ENCODE measurements at places on chromosomes 11 and 22.

DNA sequence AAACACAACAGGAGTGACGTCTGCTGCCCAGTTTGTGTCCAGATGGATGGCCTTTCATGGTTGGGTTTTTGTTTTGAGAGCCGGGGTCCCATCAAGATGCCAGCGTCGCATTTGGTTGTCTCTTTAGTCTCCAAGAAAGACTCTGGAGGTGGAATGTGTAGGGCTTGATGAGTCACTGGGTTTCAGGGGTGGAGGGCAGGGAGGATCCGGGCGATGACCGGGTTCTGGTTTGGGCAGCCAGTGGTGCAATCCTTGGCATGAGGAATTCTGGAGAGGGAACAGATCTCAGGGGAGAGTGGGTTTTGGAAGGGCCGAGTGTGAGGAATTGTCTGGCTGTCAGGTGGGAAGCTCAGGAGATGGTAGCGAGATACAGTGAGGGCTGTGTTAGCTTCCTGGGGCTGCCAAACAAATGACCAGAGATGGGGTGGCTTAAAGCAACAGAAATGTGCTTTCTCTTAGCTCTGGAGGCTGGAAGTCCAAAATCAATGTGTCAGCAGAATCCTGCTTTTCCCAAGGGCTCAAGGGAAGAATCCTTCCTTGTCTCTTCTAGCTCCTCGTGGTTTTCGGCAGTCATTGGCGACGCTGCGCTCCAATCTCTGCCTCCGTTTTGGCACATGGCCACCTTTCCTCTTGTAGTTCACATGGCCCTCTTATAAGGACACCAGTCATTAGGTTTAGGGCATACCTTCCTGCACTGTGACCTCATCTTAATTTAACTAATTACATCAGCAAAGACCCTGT is 26.4 kb upstream of the PPFIA1 start:
- DNase-seq: no peak

- no peak for DNase-seq
Measured at GRCh38 chr11:133082453-133082781, 449.9 kb downstream of the OPCML start.

DNA sequence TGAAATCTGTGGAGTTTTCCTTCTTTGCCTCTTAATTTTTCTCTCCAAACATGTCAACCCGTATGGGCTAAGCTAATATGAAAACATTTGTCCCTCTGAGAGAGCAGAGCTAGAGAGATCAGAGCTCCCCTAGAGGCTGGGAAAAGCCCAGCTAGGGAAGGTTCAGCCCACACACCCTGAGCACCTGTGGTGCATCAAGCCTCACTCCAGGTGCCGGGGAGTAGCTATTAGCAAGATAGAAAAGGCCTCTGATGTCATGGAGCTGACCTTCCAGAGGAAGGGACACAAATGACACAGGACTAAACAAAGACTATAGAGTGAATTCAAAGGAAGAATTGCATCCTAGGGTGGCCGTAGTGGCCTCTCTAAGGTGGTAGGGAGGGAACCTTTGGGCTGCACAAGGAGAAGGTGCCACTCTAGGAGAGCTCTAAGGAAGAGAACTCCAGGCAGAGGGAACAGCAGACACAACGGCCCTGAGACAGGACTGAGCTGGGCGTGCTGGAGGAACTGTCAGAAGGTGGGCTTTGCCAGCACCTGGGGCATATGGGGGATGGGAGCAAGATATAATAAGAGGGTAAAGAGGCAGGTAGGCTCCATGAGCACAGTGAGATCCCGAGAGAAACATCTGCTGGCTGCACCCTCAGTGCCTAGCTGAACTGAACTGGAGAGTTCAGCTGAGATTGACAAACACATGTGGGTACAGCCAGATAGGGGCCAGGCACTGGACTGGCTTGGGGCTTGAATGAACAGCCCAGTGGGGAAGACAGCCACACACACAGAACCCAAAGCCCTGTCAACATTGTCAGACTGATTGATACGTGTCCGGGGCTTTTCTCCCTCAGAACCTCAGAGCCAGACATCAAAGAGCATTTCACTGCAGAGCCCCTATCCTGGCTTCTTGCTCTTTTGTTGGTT is 65.5 kb upstream of the DRD2 start:
- DNase-seq: no peak

GRCh38 chr11:17076517-17077239 is 789 bp downstream of the RPS13 start:
- DNase-seq: no peak

DNA sequence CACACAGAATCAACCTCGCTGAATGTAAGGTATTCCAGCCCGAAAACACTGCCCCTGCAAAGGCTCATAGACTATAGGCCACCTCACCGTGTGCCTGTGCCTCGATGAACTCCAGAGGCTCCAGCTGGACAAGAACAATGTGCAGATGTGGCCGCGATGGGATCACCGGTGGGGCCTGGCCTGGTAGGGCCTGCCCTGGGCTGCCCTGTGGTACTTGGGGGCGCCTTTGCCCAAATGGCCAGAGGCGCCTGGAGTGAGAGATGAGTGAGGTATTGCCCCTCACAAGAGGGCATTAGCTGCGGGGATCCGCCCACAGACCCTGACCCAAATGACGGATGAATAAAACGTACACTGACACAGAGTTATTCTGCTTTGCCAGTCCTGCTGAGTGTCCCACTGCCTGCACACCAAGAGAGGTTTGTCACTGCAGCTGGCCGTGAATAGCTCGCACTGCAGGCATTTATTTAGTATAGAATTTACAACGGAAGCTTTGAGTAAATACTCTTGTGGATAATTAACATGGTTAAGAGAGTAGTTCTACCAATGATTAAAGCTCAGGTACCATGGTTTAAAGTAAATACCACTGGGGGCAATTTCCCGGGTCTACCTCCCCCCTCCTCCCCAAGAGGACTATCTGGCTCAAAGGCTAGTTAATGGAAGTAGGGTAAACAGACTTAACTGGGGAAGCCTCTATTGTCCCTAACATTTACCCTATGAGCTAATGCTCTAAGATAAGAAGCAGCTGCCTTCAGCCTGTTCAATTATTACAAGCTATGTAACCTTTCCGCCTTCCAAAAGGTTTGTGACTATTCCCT is 101.1 kb upstream of the IGLL5 start:
- no peak for DNase-seq

- no peak for DNase-seq
Measured at GRCh38 chr11:81331611-81332235, 1401.9 kb downstream of the FAM181B start.

GRCh38 chr11:46520971-46521745 is 72.7 kb downstream of the AMBRA1 start:
- DNase-seq: no peak

- no peak for DNase-seq
Measured at GRCh38 chr11:116044941-116045340, 540.7 kb upstream of the CADM1 start.

DNA sequence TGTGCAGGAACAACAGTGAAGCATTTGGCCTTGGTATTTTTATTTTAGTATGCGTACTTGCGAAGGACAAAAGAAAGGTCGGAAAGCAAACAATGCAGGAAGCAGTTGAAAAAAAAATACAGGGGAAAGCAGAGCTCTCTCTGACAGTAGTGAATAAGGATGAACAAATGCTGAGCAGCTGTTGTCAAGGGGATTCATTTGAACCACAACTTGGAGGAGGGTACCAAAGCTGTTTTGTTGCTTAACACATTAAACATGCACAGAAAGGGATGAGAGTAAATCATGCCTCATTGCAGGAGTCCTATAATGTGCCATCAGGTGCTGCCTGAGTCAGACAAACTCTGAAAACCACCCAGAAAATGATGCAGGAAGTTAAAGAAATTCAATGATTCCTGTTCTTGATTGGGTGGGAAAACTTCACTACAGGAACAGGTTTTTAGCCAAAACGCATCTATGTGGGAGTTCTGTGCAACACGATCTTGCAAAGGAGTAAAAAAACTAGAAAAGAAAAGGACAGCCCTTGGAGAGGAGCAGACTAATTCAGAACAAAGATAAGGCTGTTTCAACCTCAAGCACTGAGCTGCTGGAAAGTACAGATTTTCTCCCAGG is 2113.5 kb downstream of the LRRC4C start:
- no peak for DNase-seq

GRCh38 chr22:23276656-23277582 is 96.6 kb downstream of the BCR start:
- no peak for DNase-seq

GRCh38 chr11:103928040-103928801 is 108.2 kb upstream of the DDI1 start:
- DNase-seq: no peak

DNA sequence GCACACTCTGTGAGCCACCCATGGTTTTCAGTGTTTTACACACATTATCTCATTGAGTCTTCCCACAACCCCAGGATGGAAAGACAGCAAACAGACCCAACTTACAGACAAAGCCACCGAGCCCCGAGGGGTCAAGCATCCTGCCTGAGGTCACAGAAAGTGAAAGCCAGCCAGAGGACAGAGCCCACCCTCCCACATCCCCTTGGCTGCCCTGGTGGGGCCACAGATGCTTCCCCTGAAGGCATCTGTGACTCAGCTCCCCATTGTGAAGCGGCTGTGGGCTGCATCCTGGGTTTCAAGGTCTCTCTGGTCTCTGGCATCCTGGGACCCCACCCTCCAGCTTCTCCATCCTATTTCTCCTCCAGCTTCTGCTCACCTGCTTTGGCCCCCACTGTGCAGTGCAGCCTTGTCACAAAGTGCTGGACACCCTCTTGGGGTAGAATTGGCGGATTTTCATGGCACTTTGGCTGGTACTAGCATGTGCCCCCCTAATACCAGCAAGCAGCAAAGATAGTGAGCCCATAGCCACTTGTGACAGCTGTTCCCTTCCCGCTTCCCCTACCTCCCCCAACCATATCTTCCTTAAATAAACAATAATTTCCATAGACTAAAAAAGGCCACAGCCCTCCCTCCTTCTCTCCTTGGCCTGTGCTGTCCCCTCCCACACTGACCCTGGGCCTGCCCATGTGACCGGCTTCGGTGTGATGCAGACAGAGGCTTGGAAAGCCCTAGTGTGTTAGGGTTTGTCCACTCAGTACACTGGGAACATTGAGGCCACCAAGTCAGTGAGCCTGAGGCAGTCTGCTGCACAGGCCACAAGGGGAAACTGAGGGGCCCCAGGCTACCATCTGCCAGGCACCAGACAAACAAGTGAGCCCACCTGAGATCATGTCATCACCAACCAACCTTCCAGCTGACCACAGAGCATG is 53.9 kb upstream of the SHISAL1 start:
- DNase-seq: no peak

DNA sequence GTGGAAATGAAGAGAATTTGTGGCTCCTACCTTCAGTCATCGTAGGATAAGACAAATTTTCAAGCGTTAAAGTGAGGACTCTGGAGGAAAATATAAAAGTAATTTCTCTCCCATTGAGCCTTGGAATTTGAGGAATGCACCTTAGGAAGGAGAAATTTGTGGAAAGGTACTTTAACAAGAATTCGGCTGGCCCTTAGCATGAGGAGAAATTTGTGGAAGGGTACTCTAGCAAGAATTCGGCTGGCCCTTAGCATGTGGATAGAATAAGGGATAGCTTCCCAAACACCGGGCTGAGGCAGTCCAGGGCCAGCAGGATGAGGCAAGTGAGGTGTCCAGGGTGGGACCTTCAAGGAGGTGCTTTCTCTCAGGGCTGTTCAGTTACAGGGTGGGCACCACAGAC is 33.2 kb upstream of the FAR1 start:
- DNase-seq: no peak

DNA sequence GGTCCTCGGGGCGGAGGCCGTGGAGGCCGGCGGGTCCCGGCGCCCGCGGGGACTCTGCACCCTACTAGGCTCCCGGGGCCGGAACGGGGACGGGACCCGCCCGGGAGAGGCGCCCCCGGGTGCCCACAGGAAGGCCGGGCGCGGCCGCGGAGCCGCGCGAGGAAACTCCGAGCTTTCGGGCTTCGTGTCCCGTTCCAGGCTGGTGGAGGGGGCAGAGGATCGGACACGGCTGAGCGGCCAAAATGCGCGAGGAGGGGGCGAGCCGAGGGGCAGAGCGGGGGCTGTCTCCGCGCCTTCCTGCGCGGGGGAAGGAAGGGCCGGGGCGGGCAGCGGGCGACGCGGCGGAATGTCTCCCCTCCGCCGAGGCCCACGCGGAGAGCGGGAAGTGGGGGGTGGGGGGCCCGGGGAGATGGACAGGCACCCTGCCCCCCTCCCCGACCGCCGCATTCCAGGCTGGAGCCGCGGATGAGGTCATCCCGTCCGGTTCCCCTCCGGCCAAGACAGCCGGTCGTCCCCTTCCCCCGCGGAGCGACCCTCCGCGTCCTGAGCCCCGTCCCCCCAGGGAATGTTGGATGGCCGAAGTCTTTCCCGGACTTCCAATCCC is 430 bp downstream of the CDC42EP1 start:
- no peak for DNase-seq

GRCh38 chr11:117197516-117198456 is 1.4 kb upstream of the TAGLN start:
- no peak for DNase-seq

DNA sequence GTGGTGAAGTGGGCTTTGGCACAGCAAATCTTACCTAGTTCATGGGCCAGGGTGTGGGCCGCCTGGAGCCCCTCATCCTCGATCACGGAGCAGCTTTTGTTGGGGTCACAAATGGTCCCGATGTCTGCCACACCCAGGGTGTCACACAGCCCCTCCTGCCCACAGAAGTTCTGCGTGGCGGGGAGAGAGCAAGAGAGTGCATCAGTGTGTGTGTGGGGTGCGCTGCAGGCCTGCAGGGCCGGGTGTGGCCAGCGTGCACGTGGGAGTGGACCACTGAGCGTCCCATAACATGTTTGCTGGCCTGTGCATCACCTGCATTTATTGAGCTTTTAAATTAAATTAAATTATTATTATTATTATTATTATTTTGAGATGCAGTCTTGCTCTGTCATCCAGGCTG is 11.5 kb downstream of the ADAMTS8 start:
- DNase-seq: no peak

DNA sequence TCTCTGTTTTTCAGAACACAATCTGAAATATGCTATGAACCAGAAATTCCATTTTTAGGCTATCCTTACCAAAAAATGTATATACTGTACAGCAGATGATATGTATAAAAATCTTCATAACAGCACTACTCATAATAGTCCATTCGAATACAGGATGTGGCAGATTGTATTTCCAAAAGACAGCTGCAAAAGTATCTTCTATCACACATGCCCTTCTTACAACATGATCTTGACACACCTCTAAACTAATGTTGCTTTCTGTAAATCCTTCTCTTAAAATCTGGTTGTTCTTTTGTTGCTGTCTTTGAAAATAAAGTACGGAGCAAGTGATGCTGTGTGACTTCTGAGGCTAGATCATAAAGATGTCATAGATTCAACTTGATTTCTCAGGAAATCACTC is 409.9 kb upstream of the LUZP2 start:
- no peak for DNase-seq

DNA sequence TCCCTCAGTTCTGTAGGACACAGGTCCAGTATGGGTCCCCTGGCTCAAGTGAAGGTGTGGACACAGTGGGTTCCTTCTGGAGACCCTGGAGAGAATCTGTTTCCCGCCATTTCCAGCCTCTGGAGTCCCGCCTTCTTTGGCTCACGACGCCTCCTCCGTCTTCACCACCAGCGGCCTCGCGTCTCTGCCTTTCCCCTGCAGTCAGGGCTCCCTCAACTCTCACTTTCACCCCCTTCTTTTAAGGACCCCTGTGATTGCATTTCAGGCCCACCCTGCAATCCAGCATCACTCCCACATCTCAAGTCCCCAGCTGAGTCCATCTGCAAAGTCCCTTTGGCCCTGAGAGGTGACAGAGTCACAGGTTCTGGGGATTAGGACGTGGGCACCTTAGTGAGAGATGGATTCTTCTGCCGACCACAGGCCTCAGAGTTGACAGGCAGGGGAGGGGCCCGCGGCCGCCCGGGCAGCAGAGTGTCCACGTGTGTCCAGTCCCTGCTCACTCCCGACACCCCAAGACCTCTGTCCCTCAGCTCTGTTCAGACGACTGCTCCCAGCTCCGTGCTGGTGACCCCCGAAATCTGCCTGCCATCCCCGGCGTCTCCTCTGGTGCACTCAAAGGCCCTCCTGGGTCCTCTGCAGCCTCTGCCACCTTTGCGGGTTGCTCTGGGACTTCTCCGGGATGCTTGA is 36.9 kb upstream of the KRTAP5-7 start:
- DNase-seq: no peak

Measured in stimulated activated naive CD8-positive, alpha-beta T cell treated with anti-CD3 and anti-CD28 coated beads, Interleukin-15, amount 100 ng/mL, for 72 hours (primary cell).